ENCODE measurements at places on chromosomes 5 and 9. TPM values are rescaled to one million over a fixed set of nuclear protein-coding genes. Genes with fewer than 3 reads are reported as not detected.

Gene SNX30
- total RNA-seq = 4.1 TPM

Gene ADAMTS2
- total RNA-seq = not detected

Gene OR2K2
- total RNA-seq = not detected

Gene SMIM23
- not detected for total RNA-seq

Gene PITX1
- total RNA-seq = not detected

Gene C9
- total RNA-seq = not detected

Gene EGFLAM
- not detected for total RNA-seq

Gene WDR55
- 18.9 TPM for total RNA-seq

Gene FBP2
- total RNA-seq = not detected

Gene NR2F1
- total RNA-seq = not detected

Gene TUBB4B
- total RNA-seq = 196 TPM

Gene ADAMTS12
- not detected for total RNA-seq

Gene HK3
- total RNA-seq = not detected

Gene PTAR1
- 44.8 TPM for total RNA-seq

Gene PDGFRB
- total RNA-seq = 0.14 TPM

Gene DCTN3
- total RNA-seq = 86.1 TPM

Gene PCDHGA3
- total RNA-seq = not detected

Gene SNCB
- total RNA-seq = not detected

Gene HAVCR1
- 0.42 TPM for total RNA-seq

Gene CAMK4
- total RNA-seq = 44.4 TPM

Gene MARVELD2
- 0.64 TPM for total RNA-seq

Gene CRB2
- total RNA-seq = not detected

Gene OR1J2
- not detected for total RNA-seq

Gene WNT8A
- not detected for total RNA-seq

All from activated naive CD4-positive, alpha-beta T cell treated with anti-CD3 and anti-CD28 coated beads for 36 hours (primary cell).